Thyroid gland (tissue), 4 donors: ENCODE measurements at places on chromosomes 4 and X. TPM values are rescaled to one million over a fixed set of nuclear protein-coding genes. Genes with fewer than 3 reads are reported as not detected.

Gene FUNDC2
- 78.5 TPM for total RNA-seq

GRCh38 chr4:74543983-74544382 is 99.0 kb downstream of the AREG start:
- no peak overlapping the region for H3K4me3 ChIP-seq
- H3K27ac ChIP-seq: no peak overlapping the region
- H3K4me1 ChIP-seq: no peaks in the 10 kb centered on the region
- H3K36me3 ChIP-seq: no peaks in the 10 kb centered on the region

Gene CT45A1
- total RNA-seq: not detected

Gene FAM47A
- total RNA-seq: 0.11 TPM

DNA sequence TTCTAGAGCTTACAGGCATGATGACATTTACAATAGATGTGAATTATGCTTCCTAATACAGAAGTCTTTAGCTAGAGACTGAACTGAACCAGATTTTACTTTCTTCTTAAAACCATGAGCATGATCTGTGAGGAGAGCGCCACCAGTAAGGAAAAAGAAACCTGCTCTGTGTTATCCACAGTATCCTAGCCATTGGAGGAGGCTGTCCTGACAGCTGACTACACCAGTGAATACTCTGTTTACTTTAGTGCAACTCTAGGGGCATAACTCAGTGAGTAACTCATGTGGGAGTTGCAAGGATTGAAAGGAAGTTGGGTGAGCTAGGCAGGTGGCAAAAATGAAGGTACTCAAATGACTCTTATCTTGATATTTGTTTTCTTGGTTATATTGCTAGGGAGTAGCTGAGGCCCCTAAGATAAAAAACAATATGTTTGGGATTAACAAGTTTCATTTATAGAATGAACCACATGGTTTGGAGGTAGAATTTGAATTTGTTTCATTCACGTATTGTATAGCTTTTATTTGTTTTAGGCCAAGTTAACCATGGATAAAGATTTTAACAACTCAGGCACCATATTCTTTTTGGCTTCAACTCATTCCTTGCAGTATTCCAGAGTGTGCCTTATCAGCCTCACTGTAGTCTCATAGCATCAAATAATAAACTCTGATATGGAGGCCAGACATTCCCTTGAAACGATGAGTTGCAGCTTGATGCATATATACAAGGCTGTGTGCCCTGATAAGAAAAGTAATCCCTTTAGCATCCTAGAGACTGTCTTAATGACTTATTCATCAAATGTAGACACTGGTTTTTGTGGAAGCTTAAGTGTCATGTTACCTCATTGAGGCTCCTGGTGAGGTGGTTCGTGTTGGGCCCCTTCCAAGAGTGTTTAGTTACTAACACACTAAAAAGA is 2.5 kb downstream of the BMP3 start:
- peaks cover 3% of the 10 kb centered on the region for H3K27me3 ChIP-seq
- no peak overlapping the region for H3K4me3 ChIP-seq
- no peak overlapping the region for H3K27ac ChIP-seq
- H3K4me1 ChIP-seq: peaks cover 12% of the 10 kb centered on the region
